ENCODE measurements at places on chromosomes 13 and 19.

DNA sequence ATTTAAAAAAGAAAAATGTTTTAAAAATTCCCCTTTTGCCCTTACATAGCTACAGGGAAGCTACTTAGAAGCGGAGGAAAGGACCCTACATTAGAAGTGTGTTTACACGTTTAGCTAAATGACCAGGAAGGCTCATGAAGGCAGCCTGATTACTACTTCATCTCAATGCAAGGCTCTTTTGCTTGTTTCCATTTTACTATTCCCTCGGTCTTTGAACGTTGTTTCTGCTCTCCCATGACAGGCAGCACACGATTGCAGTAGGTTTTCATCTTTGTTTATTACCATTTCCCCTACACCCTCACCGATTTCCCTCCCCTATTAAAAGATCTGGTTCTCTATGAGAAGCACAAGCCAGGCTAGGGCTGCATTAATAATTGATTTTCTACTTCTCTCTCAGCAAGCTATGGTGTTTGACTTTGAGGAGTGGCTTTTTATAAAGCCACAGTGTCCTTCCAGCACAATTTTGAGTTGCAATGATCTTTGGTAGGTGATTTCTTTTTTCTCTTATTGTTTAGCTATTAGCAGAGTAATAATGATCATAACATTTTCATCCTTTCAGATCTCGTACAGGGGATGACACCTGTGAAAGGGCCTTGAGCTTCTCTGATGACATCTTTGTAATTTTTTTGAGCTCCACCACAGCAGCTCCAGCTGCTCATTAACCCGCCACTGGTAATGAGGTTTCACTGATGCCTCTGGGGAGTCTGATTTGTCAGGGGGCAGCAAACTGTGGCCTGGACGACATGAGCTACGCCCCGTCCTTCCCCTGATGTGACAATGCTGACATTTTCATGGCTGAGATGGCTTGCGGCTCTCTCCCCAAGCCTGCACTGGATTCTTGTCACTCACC, 670.3 kb downstream of the UQCRFS1 start:
- no peak for DNase-seq

DNA sequence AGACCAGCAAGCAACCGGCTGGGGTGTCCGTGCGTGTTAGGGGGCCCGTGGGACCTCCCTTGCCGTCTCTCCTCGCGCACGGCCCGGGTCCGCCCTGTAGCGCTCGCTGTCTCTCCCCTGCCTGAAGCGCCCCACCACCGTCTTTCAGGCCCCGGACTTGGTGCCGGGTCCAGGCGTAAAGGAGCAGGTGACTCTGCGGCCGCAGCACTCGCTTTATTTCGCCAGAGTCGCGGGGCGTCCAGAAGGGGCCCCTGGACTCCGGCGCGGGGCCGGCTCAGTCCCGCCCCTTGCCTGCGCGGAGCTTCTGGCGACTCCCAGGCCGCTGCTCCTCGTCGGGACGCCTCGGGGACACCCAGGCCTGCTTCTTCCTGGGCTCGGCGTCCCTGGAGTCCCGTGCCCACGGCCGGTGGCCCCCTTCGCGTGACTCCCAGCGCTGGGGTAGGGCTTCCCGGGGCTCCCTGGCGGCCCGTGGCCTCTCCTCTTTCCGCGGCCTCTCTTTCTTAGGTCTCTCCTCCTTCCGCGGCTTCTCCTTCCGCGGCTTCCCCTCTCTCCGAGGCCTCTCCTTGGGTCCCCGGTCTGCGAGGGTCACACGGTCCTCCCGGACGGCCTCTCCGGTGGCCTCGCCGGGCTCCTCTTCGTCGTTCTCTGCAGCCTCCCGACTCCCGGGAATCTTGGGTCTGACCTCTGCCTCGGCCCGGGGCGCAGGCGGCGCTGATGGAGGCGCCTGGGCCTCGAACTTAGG, 3.1 kb downstream of the AMH start:
- DNase-seq = no peak

DNA sequence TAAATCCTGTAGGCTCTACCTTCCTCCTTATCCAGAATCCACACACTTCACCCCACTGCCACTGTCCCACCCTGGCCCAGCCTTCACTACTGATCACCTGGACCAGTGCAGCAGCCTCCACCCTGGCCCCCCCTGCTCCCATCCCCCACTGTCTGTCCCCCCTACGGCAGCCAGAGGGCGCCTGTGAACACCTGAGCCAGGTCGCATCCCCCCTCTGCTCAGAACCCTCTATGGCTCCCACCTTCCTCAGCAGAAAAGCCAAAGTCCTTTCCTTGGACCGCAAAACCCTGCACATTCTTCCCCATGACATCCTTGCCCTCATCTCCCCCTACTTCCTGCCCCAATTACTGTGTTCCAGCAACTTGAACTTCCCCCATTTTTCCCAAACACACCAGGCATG, 20.6 kb downstream of the ELAVL3 start:
- no peak for DNase-seq

- DNase-seq = no peak
These were observed 1255.1 kb downstream of the SLITRK1 start for GRCh38 chr13:82627183-82627582.

GRCh38 chr13:98460516-98460915, 116.4 kb downstream of the STK24 start:
- no peak for DNase-seq

- DNase-seq = no peak
These were observed 98.9 kb upstream of the SIAH3 start for GRCh38 chr13:45950386-45951000.

- DNase-seq = no peak
These were observed 126.0 kb upstream of the VSTM2B start for GRCh38 chr19:29399804-29400203.

- no peak for DNase-seq
These were observed 9.9 kb downstream of the STOML3 start for GRCh38 chr13:38980750-38981078.

DNA sequence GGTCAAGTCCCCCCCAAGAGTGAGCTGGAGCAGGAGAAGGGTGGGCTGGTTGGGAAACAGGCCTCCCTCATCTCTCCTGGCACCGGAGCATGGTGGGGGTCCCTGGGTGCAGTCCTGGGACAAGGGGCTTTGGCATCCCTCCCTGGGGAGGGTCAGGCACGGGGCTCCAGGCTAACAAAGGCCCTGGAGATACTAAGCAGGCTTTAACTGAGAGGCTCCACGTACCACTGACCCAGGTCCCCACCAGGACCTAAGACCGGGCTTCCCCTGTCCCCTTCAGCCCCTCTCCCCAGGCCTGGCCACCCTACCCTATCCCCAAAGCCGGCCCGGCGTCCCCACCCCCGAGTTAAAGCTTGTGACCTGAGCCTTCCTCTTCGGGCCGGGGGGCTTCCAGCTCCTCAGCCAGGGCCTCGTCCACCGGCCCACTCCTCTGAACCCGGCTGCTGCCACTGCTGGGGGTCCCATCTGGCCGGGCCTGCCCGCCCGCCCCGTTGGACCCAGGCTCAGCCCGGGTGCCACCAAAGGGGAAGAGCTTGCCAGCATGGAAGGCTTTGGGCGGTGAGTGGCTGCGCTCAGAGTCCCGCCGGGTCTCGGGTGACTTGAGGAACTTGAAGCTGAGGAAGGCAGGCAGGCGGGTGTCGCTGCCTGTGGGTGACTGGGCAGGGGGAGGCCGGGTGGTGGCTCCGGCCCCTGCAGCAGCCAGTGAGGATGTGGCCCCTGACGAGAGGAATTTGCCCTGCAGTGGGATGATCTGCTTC, 10.1 kb downstream of the ANO8 start:
- no peak for DNase-seq

GRCh38 chr13:83498045-83498444, 384.2 kb downstream of the SLITRK1 start:
- DNase-seq = no peak

- DNase-seq = no peak
These were observed 1.6 kb upstream of the KMT2B start for GRCh38 chr19:35715981-35716800.

- no peak for DNase-seq
These were observed 39.6 kb downstream of the LTBP4 start for GRCh38 chr19:40640744-40641143.

DNA sequence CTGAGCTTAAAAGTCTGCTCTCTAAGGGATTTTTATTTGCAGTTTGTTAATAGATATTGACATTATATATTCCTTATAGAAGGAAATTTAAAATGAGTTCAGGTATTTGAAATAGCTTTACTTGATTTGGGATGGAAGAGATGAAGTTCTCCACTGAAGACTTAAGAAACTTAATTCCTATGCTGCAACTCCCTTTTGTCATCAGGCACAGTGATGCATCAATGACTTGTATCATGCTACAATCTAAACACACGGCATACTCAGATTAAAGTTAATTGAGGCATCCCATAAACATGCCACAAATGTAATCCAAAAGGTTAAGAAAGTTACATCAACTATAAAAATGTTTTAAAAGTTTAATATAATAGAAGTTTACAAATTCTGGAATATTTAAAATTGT, 109.0 kb downstream of the STARD13 start:
- no peak for DNase-seq

- no peak for DNase-seq
These were observed 17.3 kb downstream of the TLE6 start for GRCh38 chr19:2994588-2995131.

GRCh38 chr19:50790396-50790795, at the start of gene ACP4:
Gene ACP4 (plus strand): TSS chr19:50790415. CDS start chr19:50790415, 0 bp downstream.
- DNase-seq = no peak
